ENCODE measurements at places on chromosomes 4 and X. TPM values are rescaled to one million over a fixed set of nuclear protein-coding genes. Genes with fewer than 3 reads are reported as not detected.

Gene FAM200B
- total RNA-seq, result 29.6 TPM

Gene EIF1AX
- total RNA-seq, result 34.8 TPM

Gene GABRA4
- not detected for total RNA-seq

Gene MAGEA2
- total RNA-seq, result not detected

Gene NPY2R
- not detected for total RNA-seq
